ENCODE measurements at places on chromosomes 12 and 14. TPM values are rescaled to one million over a fixed set of nuclear protein-coding genes. Genes with fewer than 3 reads are reported as not detected.

Gene IFT43
- total RNA-seq, result 23.7 TPM

- peaks cover 4% of the 10 kb centered on the region for H3K4me1 ChIP-seq
- H3K36me3 ChIP-seq, result no peaks in the 10 kb centered on the region
- H3K27me3 ChIP-seq, result no peaks in the 10 kb centered on the region
- no peak overlapping the region for H3K27ac ChIP-seq
- H3K4me3 ChIP-seq, result no peak overlapping the region
- DNase-seq, result no peak
Observed at GRCh38 chr12:111414711-111415252, 9.1 kb downstream of the SH2B3 start.

- no peak overlapping the region for H3K4me3 ChIP-seq
- DNase-seq, result no peak
- no peaks in the 10 kb centered on the region for H3K36me3 ChIP-seq
Observed at GRCh38 chr14:80867091-80867490, 74.4 kb downstream of the CEP128 start.

DNA sequence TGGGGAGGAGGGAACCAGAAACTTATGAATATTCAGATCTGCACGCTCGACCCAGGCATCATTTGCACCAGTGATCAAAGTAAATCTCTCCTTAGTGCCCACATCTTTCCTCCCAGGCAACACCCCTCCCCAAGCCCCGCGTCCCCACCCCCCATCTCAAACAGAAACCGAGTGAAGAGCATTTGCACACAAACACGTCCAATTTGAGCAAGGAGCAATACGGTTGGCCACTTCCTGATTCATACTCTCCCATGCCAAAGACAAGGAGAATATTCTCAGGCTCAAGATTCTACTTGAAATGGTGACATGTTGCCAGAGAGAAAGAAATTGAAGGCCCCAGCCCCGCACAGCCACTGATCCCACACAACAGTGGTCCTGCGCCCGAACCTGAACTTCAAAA lies 7.1 kb downstream of the FOXN3 start:
- no peaks in the 10 kb centered on the region for H3K27me3 ChIP-seq
- no peak for DNase-seq
- H3K4me3 ChIP-seq, result no peak overlapping the region
- H3K36me3 ChIP-seq, result no peaks in the 10 kb centered on the region
- H3K4me1 ChIP-seq, result peaks cover 32% of the 10 kb centered on the region
- H3K27ac ChIP-seq, result no peak overlapping the region

DNA sequence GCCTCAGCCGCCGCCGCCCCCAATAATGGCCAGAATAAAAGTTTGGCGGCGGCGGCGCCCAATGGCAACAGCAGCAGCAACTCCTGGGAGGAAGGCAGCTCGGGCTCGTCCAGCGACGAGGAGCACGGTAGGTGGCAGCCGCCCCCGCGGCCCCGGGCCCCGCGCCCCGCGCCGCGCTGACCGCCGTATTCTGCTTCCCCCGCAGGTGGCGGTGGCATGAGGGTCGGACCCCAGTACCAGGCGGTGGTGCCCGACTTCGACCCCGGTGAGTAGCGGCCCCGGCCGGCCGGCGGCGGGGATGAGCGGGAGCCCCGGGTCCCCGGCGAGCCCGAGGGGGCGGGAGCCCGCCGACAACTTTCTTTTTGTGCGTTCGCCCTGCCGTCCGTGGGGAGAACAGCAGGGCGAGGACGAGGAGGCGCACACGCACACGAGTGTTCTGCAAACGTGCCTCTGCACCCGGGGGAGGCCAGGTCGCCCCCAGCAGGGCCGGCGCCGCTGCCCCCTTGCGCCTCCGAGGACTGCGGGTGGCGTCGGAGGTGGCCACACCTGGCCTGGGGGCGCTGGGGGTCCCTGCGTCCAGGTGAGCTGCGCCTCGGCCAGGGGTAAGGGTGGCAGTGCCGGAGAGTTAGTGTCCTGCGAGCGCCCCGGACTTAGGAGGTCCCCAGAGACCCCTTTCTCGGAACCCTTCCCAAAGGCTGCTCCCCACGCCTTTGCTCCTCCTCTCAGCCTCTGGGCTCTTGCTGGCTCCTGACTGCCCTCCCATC lies 794 bp downstream of the RCOR1 start:
- peaks cover 7% of the 10 kb centered on the region for H3K4me1 ChIP-seq
- peak overlapping the region; percentile 97 for H3K27ac ChIP-seq
- peak overlapping the region; percentile 57 for H3K4me3 ChIP-seq
- H3K27me3 ChIP-seq, result no peaks in the 10 kb centered on the region
- H3K36me3 ChIP-seq, result no peaks in the 10 kb centered on the region

DNA sequence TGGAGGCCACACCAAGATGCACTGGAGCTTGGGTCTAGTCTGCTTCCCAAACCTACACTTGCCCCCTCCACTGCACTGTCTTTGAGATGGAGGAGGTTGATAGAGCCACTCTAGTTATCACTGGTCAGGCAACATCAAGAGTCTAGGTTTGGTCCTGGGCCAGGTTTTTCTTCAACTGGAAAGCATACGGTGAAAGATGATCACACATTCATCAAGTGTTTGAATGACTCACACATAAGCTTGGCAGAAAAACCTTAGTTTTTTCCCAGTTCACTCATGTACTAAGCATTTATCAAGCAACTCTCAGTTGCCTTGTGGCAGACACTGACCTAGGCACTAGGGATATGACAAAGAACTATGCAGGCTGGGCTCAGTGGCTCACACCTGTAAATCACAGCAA lies 84.5 kb downstream of the PLEKHG3 start:
- no peak for DNase-seq
- no peaks in the 10 kb centered on the region for H3K36me3 ChIP-seq
- no peak overlapping the region for H3K27ac ChIP-seq
- H3K4me3 ChIP-seq, result no peak overlapping the region
- no peaks in the 10 kb centered on the region for H3K27me3 ChIP-seq

DNA sequence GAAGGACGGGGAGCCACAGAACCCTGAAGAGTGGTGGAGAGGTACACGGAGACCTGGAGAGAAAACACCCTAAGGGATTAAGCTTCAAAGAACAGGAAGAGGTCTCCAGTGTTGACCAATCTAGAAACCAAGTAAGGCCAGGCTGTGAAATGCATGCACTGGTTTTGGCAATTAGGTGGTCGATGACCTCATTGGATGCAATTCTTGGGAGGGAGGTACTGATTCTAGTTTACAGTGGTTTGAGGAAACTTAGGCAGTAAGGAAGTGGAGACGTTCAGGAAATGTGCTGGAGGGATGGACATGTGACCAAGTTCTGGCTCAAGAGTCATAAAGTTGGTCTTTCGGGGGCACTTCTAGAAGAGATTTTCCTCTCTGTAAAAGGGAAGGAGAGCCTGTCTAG lies 91.3 kb upstream of the CEP83 start:
- DNase-seq, result no peak
- H3K4me1 ChIP-seq, result peaks cover 2% of the 10 kb centered on the region
- H3K27me3 ChIP-seq, result no peaks in the 10 kb centered on the region
- H3K36me3 ChIP-seq, result no peaks in the 10 kb centered on the region

DNA sequence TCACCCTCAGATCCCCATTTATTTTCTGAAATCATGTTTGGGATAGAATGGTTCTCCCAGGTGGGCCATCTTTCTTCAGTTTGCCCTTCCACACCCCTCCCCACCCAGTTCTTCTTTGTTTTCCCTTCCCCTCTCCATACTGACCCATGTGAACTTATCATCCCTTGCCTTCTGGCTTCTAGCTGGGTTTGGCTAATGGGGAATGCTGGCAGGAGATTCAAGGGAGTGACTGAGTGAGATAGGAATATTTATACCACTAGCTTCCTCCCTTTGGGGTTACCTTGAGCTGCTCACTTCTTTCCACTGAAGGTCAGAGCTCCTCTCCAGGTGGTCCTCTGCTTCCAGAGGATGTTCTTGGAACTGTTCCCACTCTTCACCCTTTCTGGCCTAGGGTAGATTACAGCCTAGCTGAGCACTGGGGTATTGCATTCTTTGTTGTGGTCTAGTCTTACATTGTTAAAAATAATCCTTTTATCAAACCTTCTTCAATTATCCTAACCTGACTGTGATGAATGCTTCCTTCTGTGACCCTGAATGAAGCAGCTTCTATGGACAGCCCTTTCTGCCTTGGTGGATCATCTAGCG lies 88.3 kb upstream of the ATP2B1 start:
- no peaks in the 10 kb centered on the region for H3K36me3 ChIP-seq
- H3K27ac ChIP-seq, result no peak overlapping the region
- no peaks in the 10 kb centered on the region for H3K27me3 ChIP-seq
- DNase-seq, result no peak
